ENCODE measurements at places on chromosomes 6 and 20.

- DNase-seq: no peak
Measured at GRCh38 chr20:36091561-36092397, 62.8 kb upstream of the EPB41L1 start.

DNA sequence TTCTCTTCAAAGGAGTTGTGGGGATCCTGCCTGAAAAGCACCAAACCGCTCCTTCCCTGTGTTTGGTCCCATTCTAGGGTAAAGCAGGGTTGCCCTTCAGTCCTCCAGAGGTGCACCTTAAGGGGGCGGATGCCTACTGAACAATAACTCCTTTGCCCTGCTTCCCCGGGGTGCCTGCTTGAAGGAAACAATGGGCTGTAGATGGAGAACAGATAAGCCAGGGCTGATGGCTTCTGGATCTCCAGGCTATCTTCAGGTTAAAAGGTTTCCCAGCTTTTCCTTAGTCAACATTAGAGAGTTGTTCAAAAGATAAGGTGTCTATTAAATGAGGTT is 5.4 kb upstream of the PRDM1 start:
- no peak for DNase-seq

DNA sequence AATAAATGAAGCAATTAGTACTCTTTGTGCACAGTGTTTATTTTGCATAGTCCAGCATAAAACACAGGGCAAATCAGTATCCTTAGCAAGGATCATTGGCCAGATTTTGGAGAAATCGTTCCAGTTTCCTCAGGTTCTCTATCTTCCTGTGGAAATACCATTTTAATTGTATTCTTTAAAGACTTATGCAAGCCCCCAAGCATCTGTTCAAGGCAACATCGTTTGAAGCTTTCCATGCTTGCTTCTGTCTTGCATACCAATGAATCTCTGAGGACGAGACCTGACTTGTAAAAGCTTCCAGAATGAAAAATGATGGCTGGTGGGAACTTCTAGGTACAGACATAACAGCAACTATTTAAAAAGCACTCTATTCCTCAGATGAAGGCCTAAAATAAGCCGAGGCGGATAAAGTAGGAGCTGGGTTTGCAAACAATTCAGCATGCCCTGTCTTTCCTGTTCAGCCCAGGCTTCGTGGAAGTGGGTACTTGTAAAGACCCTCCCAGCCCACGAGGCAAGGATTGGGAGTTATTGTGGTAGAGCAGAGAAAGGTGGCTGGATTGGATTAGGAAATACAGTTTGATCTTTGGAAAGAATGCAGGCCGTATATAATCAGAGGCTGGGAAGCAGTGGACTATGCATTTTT is 21.6 kb downstream of the NRSN1 start:
- no peak for DNase-seq

- no peak for DNase-seq
Measured at GRCh38 chr6:170464080-170464479, 89.0 kb downstream of the PSMB1 start.

DNA sequence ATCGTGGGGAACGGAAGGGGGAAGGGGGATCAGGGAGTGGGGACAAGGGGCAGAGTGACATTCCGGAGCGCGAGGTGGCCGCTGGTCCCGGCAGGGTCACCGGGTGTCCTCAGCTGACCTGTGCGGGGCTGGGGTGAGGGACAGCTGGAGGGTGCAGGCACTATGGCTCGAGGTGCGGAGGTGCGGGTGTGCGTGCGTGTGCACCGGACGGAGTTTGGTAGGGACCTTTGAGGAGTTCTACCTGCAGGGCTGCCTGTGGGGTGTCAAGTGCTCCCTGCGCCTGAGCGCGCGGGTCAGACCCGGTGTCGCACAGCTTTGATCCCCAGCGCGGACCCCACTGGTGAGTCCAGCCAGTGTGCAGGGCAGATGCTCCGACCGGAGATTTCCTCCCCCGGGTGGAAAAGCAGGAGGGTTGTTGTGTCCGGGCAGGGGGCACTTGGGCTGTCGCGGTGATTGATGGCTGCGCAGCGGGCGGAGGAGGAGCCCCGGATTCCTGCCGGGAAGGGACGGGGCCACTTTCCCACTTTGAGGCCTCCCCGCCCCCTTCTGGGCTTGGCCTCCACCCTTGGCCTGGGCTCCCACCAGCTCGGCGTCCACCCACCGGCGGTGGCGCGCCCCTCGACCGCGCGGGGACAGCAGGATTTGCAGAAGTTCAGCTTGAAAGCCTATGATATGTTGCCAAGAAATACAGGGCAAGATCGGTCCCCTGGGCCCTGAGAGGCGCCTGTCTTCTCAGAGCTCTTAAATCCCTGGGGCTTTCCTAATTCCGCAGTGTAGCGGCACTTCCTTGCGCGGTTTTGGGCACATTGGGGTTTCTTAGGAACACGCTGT is 658 bp downstream of the RIN2 start:
- peak; percentile 85 for DNase-seq

- peak; percentile 82 for DNase-seq
Measured at GRCh38 chr20:59933849-59934585, 580 bp upstream of the SYCP2 start.

- DNase-seq: no peak
Measured at GRCh38 chr6:122323361-122323760, 76.1 kb upstream of the HSF2 start.

- peak; percentile 37 for DNase-seq
Measured at GRCh38 chr20:36113566-36114250, 40.8 kb upstream of the EPB41L1 start.

DNA sequence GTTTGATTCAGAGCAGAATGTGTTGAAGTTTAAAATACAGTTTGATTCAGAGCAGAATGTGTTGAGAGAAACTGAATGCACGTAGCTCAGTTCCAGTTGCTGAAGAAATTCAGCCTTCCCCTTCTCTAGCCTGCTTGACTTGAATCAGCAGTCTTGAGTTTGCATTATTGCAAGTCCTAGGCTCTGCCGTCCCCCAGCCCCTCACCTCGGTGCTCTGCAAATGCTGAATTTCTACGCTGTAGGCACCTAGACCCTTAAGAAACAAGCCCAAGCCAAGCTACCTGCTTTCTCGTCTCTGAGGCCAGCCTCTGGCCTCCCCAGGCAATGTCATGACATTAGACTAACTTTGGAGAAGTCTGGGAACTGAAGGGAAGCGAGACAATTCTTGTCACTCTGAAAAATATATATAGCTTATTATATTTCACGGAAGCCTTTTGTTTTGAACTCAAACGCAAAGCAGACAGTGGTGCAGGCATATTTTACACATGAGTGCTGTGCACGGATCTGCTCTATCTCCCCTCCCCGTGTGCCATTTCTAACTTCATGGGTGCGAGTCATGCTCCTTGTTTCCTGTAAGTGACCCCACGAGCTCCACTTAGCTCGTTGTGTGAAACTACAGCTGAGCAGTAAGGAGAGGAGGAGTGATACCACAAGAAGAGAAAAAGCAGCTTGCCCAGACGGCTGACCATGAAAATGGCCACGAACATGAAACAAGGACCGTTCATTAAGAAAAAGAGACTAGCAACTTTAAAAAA is 71.4 kb upstream of the DUSP22 start:
- DNase-seq: no peak

GRCh38 chr6:144647971-144648651 is 363.0 kb downstream of the UTRN start:
- DNase-seq: no peak

DNA sequence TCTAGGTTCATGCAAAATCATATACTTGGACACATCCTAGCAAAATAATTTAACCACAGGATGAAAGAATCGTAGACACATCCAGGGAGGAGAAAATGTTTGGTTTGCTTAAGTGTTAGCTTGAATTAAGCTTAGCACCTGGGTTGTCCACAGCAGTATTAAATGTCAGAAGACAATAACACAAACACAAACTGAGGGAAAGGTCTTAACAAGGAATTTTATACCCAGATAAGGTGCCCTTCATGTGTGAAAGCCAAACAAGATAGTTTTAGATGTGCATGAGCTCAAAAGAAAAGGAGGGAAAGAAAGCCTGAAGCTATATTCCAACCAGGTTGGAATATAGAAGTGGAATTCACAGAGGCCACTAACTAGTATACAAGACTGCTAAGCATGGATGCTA is 49.1 kb downstream of the SLC23A2 start:
- DNase-seq: no peak

- peak; percentile 13 for DNase-seq
Measured at GRCh38 chr6:34155471-34156300, 9.8 kb upstream of the GRM4 start.

DNA sequence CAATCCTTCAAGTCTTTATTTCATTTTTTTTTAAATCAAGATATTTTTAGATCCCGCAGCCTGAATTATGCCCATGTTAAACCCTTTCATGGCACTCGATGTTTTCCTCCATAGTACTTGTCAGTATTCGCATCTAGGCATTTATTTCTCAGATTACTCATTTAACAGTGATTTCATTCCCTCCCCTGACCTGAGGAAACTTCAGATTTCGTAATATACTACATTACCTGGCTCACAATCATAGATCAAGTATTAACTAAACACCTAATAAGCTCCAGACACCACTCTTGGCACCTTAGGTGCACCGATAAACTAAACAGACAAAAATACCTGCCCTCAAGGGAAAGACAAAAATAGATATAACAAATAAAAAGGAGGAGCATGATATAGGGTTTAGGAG is 413.2 kb upstream of the GJE1 start:
- no peak for DNase-seq

DNA sequence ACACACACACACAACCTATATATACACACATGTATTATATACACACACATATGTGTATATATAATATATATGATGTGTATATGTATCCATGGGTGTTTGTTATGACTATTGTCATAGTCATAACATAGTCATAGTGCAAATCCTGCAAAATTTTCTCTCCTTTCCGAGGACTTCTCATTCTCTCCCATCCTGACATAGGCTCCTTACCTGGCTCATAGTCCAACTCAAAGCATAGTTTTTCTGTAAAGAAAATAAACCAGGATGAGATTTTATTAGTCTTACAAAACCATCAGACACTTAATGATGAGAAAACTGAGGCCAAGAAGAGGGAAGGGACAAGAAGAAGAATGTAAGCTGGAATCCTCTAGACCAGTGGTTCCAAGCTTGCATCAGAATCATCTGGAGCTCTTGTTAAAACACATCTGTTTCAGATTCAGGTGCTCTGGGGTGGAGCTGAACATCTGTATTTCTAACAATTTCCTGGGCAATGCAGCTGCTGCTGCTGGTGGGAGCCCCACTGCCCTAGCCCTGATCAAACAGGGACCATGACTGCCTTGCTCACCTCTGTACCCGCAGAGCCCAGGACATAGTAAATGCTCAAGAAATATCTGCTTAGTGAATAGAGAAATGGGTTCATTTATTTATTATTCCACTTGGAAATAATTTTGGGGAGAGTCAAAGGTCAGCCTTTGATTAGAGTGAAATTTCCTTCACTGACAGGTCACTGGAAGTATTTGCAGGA is 5.3 kb downstream of the TRIM10 start:
- no peak for DNase-seq

DNA sequence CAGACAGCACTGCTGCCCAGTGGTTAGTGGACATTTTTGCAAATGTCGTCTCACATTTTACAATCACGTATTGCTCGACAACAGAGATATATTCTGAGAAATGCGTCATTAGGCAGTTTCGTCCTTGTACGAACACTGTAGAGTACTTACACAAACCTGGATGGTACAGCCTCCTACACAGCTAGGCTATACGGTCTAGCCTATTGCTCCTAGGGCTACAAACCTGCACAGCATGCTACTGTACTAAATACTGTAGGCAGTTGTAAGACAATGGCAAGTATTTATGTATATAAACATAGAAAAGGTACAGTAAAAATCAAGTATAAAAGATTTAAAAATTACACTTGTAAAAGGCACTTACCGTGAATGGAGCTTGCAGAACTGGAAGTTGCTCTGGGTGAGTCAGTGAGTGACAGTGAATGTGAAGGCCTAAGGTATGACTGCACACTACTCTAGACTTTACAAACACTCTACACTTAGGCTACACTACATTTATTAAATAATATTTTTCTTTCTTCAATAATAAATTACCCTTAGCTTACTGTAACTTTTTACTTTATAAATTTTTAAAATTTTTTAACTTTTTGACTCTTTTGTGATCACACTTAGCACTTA is 43.1 kb downstream of the ALDH5A1 start:
- no peak for DNase-seq

GRCh38 chr6:105424175-105424783 is 21.4 kb upstream of the PREP start:
- DNase-seq: peak; percentile 37

- no peak for DNase-seq
Measured at GRCh38 chr20:63589261-63590217, 15.5 kb upstream of the HELZ2 start.

- DNase-seq: no peak
Measured at GRCh38 chr20:52087471-52087870, 104.1 kb downstream of the ZFP64 start.

DNA sequence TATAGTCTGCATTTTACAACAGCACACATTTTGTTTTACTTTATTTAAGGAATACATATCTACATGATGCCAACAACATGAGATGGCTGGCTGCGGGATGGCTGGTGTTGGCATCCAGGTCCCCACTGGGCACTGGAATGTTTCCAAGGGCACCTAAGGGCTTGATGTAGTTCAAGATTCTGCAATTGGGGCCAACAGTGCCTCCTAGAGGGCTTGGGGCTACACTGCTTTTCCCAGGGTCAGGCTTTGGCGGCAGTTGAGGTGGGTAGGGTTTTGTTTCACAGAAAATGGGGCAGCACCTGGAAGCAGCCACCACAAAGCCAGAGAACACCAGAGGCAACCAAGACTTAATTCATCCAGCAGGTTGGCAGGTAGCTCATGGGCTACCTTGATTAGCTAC is 202.2 kb upstream of the PRND start:
- no peak for DNase-seq

DNA sequence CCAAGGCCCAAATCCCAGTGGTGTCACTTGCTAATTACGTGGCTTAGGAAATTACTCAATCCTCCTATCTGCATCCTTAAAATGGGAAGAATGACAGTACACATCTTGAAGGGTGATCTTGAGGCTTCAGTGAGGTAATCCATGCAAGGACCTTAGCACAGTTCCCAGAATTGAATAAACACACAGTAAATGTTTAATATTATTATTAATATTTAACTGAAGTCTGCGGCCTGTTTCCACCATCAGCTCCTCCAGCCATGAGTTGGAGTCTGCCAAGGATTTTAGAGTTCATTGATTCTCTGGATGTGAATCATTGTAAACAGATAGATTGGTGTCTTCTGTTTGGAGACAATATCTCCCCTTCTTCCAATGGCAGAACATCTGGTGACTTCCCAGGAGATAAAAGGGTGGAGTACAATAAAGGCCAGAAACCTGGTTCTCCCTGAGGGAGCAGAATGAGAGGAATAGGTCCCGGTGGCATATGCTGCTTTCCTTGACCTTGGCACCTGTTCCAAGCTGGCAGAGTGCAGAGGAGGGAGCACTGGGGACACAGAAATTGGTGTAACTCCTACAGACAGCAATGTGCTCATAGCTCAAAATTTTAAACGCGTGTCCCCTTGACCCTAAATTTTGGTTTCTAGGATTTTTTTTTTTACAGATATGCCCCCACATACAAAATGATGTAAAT is 25.4 kb downstream of the UNC5CL start:
- DNase-seq: no peak
